ENCODE measurements at places on chromosomes 16 and 17.

DNA sequence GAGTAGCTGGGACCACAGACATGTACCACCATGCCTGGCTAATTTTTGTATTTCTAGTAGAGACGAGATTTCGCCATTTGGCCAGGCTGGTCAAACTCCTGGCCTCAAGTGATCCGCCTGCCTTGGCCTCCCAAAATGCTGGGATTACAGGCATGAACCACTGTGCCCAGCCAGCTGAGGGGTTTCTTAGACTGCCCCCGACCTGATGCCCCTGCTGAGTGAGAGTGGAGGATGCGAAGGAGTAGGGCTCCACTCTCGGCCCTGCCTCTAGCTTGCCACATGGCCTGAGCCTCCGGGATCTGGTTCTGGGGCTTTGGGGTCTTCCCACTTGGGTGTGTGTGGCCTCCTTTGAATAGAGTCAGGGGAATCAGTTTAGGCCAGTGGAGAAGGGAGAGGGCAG lies 11.0 kb downstream of the GPR179 start:
- DNase-seq, result no peak

DNA sequence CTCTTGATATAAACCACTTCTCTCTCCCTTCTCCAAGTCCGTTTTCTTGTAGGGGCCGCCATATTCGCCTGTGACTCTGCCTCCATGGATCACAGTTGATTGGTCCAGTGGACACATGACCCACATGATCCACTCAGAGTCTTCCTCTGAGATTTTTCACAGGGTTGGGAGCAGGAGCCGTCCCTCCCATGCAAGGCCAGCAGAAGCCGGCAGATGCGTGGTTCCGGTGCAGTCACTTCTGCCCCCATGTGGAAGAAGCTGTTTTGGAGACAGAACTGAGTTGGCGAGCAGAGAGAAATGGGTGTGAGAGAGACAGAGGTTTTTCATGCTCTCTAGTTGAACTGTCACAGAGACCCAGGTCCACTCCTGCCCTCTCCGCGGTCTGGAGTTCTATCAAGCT lies 83.3 kb downstream of the C16orf95 start:
- DNase-seq, result no peak

DNA sequence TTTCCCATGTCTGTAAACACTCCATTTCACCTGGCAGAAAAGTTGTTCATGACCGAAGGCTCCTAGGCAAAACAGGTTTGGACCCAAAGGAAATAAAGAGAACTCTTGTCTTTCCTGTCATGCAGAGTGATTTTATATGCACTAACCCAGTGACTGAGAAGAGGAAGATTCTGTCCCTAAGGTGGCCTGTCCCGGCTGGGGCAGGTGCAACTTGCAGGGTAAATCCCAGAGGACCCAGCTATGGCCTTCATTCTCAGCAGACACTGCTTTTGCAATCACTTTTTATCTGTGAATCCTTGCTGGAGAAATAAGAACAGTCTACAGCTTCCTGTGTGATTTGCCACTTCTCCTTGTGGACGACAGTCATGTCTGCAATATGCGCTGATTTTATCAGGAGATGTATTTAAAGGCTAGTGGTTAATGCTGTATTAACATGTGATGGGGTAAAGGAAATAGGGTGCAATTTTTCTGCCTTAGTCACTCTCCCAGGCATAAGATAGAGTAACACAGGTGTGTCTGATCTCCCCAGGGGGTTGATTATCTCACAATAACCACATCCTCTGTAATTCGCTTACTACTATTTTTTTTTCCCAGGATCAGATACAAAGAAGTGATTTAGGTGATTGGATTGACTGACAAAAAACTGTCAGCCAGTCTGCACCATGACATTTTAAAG lies 696.8 kb upstream of the SOX9 start:
- no peak for DNase-seq

- no peak for DNase-seq
Measured at GRCh38 chr16:20372701-20373100, 20.2 kb upstream of the UMOD start.

DNA sequence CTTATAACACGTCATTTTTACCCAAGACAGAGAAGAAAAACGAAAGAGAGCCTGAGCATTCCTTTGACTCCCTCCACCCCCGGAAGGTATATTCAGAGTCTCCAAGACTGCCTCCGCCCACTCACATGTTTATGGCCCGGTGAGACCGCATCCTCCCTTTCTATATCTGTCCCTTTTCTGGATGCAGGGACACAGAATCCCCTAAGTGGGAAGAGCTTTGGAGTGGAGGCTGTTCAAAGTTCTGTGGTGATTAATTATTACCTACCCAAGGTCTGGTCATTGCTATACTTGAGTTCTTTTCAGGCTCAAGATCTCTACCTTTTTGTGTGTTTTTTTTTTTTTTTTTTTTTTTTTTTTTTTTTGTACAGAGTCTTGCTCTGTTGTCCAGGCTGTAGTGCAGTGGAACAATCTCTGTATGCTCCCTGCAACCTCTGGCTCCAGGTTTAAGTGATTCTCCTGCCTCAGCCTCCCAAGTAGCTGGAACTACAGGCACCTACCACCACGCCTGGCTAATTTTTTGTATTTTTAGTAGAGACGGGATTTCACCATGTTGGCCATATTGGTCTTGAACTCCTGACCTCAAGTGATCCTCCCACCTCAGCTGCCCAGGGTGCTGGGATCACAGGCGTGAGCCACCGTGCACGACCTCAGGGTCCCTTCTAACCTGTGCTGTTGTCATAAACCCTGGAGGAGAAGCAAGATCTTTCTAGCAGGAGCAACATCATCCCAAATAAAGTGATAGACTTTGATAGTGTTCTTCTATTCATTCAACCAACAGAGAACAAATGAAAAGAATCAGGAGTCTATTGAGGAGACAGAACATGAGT lies 407.1 kb downstream of the WWOX start:
- DNase-seq, result no peak

DNA sequence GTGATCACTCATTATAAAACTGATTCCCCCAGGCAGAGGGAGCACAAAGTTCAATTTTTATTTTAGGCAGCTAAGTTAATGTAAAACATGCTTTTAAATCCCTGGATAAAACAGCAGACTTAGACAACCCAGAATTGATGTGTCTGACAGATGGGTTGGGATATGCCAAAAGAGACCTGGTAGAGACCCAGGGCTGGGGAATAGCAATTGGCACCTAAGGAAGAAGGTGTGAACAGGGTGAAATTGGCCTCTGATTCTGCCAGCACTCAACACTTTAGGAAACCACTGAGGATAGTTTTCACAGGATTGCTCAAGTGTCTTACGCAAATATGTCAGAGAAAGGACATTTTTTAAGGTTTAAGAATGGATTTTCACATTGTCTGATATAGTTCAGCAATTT lies 938.2 kb upstream of the CDH8 start:
- no peak for DNase-seq

DNA sequence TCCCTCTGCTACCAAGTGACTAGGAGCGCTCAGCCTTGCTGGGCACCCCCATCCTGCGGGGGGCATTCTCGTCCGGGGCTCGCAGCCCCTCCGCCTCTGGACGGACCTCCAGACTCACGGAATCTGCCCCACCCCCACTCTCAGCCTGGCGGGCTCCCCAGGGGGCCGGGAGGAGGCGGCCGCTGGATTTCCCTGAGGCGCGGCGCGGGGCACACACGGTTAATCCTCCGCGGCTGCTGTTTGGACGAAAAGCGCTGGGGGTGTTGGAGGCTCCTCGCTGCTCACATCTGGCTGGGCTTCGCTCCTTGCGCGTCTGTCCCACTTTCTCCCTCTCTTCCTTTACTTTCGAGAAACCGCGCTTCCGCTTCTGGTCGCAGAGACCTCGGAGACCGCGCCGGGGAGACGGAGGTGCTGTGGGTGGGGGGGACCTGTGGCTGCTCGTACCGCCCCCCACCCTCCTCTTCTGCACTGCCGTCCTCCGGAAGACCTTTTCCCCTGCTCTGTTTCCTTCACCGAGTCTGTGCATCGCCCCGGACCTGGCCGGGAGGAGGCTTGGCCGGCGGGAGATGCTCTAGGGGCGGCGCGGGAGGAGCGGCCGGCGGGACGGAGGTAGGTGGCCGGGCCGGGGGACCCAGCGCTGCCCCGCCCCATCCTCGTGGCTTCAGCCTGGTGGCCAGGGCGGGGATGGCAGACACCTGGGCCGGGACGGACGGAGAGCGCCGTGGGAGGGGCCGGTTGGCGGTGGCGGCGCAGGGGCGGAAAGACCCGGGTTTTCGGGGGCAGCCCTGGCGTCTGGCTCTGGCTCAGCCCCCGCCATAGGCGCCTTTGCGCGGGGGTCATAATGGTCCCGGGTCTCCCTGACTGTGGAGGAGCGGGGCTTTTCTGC lies at the start of gene C1QTNF1:
Gene C1QTNF1, plus strand, starts transcription at position 284 of the 886 bp plus-strand sequence. CDS start 19,800 bp downstream, outside the sequence.
- DNase-seq, result no peak

DNA sequence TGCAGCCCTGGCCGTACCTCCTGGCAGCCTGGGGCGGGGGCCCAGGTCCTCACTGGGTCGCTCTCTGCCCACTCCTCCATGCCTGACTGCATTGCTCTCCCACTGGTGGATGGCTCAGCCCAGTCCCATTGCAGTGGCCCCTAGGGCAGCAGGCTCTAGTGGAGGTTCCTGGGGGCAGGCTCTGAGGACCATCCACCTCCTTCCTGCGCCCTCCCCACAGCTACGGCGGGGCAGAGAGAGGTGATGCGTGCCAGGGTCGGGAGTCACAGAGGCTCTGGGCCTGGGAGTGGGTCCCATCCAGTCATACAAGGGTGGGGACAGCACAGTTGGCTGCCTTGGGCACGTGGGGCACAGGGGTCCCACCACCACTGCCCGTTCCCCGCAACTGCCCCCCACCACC lies 44.0 kb upstream of the CLEC19A start:
- DNase-seq, result no peak

- DNase-seq, result no peak
Measured at GRCh38 chr17:28372945-28373274, 1.4 kb downstream of the SARM1 start.

GRCh38 chr17:2388020-2388682 lies 12.7 kb downstream of the MNT start:
- no peak for DNase-seq

DNA sequence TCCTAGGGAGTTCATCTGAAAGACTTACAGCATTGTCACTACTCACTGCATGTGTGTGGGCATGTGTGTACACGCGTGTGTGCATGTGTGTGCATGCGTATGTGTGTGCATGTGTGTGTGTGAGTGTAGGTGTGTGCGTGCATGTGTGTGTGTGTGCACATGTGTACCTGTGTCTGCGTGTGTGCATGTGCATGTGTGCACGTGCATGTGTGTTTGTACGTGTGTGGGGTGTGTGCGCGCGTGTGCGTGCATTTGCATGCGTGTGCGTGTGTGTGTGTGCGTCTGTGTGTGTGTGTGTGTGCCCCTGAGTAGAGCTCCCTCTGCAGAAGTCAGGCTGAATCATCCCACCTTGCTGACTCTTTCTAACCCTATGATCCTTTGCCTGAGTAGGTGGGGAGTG lies 114.8 kb upstream of the RBFOX1 start:
- no peak for DNase-seq

DNA sequence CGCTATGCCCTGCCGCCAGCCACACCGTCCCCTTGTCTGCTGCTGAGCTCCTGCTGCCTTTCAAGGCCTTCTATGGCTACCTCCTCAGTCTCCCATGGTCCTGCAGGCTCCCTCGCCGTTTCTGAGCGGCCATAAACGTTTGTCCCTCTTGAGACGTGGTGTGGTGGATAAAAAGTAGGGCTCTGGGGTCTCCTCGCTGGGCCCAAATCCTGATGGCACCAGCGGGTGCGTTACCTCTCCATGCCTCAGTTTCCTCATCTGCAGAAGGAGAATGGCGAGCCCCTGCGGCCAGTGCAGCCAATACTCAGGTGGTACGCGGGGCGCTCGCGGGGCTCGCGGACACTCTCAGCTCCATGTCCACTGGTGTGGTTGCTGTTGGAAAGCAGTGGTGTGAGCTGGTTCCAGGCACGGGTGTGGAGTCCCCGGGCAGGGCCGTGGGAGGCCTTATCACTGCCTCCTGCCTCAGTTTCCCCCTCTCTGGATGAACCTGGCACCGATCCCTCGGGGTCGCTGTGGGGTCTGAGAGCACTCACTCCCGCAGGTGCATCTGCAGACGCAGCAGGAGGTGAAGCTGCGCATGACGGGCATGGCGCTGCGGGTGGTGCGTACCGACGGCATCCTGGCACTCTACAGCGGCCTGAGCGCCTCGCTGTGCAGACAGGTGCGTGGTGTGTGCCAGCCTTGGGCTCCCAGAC lies 2.5 kb downstream of the SLC25A10 start:
- no peak for DNase-seq

DNA sequence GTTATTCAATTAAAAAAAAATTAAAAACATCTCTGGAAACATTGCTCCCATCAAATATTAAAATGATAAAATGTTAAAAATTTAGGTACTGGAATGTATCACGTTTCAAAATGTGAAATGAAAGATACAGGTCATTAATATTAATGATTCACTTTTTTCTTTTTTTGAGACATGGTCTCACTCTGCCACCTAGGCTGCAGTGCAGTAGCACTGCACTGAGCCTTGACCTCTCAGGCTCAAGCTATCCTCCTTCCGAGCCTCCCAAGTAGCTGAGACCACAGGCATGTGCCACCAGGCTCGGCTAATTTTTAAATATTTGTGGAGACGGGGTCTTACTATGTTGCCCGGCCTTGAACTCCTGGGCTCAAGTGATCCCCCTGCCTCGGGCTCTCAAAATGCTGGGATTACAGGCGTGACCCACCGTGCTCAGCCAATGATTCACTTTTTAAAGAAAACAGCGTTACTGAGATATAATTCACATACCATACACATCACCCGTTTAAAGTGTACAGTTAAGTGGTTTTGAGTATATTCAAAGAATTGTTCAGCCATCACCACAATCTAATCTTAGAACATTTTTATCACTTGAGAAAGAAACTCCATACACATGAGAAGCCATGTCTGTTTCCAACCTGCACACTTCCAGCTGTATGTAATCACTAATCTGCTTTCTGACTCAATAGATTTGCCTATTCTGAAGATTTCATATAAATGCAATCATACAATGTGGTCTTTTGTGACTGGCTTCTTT lies 19.1 kb upstream of the NETO2 start:
- no peak for DNase-seq

- DNase-seq, result no peak
Measured at GRCh38 chr17:28725660-28726225, 290 bp downstream of the TLCD1 start.

- DNase-seq, result no peak
Measured at GRCh38 chr17:63354256-63354655, 91.8 kb downstream of the CYB561 start.

- no peak for DNase-seq
Measured at GRCh38 chr16:81687131-81687456, 92.0 kb upstream of the PLCG2 start.

DNA sequence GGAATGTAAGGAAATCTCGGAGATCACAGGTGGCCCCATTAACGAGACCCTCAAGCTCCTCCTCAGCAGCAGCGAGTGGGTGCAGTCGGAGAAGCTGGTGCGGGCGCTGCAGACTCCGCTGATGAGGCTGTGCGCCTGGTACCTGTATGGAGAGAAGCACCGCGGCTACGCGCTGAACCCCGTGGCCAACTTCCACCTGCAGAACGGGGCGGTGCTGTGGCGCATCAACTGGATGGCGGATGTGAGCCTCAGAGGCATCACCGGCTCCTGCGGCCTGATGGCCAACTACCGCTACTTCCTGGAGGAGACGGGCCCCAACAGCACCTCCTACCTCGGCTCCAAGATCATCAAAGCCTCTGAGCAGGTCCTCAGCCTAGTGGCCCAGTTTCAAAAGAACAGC lies 16.2 kb downstream of the MLYCD start:
- DNase-seq, result no peak

Measured in anterior cingulate cortex (tissue), 58 donors.